ENCODE measurements at places on chromosomes 3 and 15. TPM values are rescaled to one million over a fixed set of nuclear protein-coding genes. Genes with fewer than 3 reads are reported as not detected.
A peak's percentile ranks its signal among the peaks of the same experiment; 100 is the strongest.

DNA sequence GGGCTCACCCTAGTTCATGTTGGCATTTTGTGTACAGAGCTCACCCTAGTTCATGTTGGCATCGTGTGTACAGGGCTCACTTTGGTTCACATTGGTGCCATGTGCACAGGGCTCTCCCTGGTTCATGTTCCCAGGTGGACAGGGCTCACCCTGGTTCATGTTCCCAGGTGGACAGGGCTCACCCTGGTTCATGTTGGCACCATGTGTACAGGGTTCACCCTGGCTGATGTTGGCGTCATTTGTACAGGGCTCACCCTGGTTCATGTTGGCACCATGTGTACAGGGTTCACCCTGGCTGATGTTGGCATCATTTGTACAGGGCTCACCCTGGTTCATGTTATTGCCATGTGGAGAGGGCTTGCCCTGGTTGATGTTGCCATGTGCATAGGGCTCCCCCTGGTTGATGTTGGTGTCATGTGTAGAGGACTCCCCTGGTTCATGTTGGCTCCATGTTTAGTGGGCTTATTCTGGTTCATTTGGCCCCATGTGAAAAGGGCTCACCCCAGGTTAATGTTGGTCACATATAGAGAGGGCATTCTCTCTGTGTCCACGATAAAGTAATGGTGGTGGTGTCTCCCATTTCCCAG lies 31.7 kb upstream of the NR2C2 start:
- H3K27me3 ChIP-seq = no peaks in the 10 kb centered on the region
- H3K4me1 ChIP-seq = peaks cover 9% of the 10 kb centered on the region
- no peaks in the 10 kb centered on the region for H3K36me3 ChIP-seq
- no peak for DNase-seq

DNA sequence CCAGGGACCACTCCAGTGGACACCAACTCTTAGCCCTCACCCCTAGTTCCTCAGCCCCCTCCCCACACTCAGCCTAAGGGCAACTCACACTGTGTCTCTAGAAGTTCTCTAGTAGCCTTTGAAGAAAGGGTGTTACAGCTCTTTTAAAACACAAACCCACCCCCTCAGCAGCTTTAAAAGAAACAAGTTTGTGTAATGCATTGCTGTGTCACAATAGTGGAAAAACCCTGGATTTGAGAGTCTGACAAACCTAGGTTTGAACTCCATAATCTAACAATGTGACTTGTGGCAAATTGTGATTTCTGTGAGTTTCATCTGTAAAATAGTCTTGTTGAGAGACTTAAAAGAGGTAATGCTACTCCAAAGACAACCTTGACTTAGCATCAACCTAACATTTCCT lies 54.0 kb downstream of the PLCH1 start:
- H3K4me1 ChIP-seq = no peaks in the 10 kb centered on the region
- no peaks in the 10 kb centered on the region for H3K27me3 ChIP-seq
- no peak overlapping the region for H3K4me3 ChIP-seq
- no peak overlapping the region for H3K27ac ChIP-seq
- H3K36me3 ChIP-seq = no peaks in the 10 kb centered on the region

- no peak for DNase-seq
- H3K36me3 ChIP-seq = no peaks in the 10 kb centered on the region
- no peak overlapping the region for H3K4me3 ChIP-seq
- H3K4me1 ChIP-seq = no peaks in the 10 kb centered on the region
Measured at GRCh38 chr3:34077417-34078195, 279.2 kb downstream of the PDCD6IP start.

CYFIP1 gene
- polyA plus RNA-seq = 23.6 TPM

DNA sequence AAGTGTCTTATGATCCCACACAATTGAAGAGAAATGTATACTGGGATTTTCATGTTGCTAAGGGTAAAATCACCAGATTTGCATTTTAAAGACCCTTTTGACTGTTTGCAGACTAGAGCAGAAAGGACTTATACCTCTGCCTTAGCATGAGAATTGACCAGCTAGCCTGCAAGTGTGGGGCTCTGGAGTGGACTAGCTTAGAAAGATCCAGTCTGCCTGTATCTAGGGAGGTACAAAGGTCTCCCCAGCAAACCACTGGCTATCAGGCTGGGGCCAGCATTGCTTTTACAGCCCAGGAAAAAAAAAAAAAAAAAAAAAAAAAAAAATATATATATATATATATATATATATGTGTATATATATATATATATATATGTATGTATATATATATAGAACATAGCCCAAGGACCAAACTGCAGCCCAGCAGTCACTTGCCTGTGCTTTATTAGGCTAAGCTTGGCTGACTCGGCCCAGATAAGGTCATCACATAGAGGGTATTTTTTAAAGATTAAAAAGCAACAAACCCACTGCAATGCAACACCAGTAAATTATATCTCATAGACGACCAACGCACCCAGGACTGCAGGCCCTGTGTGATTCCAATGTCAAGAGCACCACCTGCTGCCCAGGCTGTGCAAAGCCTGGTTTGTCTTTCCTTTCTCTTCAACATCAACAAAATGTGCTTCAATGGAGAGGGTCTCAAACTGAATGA lies 63.7 kb downstream of the DCLK3 start:
- no peaks in the 10 kb centered on the region for H3K27me3 ChIP-seq
- peak; percentile 16 for DNase-seq
- no peak overlapping the region for H3K4me3 ChIP-seq
- H3K4me1 ChIP-seq = no peaks in the 10 kb centered on the region

DNA sequence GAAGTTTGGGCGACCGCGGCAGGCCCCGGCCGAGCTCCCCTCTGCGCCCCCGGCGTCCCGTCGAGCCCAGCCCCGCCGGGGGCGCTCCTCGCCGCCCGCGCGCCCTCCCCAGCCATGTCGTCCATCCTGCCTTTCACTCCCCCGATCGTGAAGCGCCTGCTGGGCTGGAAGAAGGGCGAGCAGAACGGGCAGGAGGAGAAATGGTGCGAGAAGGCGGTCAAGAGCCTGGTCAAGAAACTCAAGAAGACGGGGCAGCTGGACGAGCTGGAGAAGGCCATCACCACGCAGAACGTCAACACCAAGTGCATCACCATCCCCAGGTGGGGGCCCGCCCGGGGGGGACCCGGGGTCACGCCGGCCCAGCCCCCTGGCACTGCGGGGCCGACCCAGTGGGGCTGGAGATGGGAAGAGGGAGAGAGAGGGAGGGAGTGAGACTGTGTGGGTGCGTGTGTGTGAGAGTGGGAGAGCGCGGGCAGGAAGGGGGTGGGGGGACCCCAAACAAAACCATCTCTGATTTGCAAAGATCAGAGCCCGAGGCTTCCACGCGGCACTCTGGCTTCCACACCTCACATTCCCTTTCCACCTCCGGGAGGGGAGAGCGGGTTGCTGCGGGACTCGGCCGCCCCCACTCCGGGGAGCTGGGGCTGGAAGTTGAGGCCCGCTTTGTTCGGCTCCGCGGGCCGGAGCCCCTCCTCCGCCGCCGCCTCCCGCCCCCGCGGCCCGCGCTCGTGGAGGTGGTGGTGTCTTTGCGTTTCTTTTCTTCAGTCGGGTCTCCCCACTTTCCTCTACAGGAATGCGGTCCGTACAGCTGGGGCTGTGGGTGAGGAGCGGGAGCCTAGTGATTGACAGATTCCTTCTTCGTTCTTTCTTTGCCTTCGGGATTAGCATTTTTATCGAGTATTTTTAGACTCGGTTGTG lies 898 bp downstream of the SMAD3 start:
- no peaks in the 10 kb centered on the region for H3K27me3 ChIP-seq
- peaks cover 46% of the 10 kb centered on the region for H3K4me1 ChIP-seq
- no peaks in the 10 kb centered on the region for H3K36me3 ChIP-seq
- peak overlapping the region; percentile 82 for H3K4me3 ChIP-seq

DNA sequence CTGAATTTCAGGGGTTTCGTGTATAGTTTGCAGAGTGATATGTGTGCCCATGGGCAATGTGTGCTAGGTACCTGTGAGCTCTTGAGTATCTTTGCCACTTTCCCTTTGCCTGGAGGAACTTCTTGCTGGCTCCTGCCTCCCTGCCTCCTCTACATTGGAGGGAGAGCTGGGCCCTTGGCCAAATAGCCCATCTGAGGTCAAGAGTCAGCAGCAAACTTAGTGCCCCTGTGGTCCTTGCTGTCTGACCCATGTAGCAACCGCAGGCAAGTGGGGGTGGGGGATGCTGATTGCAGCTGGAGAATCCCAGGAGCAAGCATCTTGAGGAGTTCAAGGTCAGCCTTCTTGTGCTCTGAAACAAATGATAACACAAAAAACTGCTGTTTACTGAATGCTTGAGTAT lies 5.4 kb upstream of the TBC1D21 start:
- H3K4me3 ChIP-seq = no peak overlapping the region
- H3K4me1 ChIP-seq = peaks cover 36% of the 10 kb centered on the region
- H3K27ac ChIP-seq = no peak overlapping the region
- no peak for DNase-seq
- H3K27me3 ChIP-seq = no peaks in the 10 kb centered on the region

DNA sequence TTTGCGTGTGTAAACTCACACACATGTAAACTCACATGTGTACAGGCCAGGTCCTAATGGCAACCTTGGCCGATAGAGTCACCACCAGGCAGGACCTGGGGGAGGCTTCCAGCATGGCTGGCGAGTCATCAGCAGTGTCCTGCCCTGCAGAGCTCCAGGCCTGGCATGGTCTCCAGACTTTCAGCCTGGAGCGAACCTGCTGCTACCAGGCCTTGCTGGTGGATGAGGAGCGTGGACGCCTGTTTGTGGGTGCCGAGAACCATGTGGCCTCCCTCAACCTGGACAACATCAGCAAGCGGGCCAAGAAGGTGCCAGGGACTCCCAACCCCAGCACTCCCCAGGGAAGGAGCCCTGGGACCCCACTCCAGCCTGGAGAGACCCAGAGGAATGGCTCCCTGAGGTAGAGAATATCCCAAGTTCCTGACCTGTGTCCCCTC lies 1.0 kb downstream of the SEMA3B start:
- no peak overlapping the region for H3K27ac ChIP-seq
- H3K27me3 ChIP-seq = peaks cover 33% of the 10 kb centered on the region
- no peaks in the 10 kb centered on the region for H3K36me3 ChIP-seq
- no peak for DNase-seq

- H3K36me3 ChIP-seq = no peaks in the 10 kb centered on the region
- no peak for DNase-seq
- H3K27ac ChIP-seq = no peak overlapping the region
- no peak overlapping the region for H3K4me3 ChIP-seq
Measured at GRCh38 chr15:69602921-69603320, 150.3 kb downstream of the RPLP1 start.
